H9 (cell line): ENCODE measurements at places on chromosomes 12 and 14. TPM values are rescaled to one million over a fixed set of nuclear protein-coding genes. Genes with fewer than 3 reads are reported as not detected.
A peak's percentile ranks its signal among the peaks of the same experiment; 100 is the strongest.

SMOC1 gene
- total RNA-seq: 0.68 and 0.72 TPM in 2 replicates

DNA sequence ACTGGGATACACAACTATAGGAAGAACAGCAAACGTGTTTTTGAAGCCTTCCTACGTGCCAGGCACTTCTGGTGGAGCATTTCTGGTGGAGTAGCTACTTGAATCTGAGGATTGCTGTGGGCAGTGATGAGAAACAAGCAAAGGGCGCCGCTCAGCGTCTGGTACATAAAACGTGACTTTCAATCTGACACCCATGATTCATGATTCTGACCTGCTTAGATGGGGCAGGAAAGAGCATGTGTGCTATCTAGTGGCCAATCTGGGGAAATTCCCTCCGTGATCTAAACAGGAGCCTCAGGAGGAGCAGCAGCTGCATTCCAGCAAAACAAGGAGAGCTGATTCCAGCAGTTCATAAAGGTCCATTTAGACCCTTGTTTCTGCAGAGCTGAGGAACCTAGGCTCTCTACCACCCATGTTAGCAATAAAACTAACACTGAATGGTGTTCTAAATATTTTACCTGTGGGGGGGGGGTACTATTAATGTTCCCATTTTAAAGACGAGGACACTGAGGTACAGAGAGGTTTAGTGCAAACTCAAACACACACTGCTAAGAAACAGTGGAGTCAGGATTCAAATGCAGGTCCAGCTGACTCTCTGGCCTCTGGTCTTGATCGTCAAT, 37.8 kb downstream of the PAH start:
- peak; percentile 84 for DNase-seq

GRCh38 chr12:2283916-2284315, 231.1 kb downstream of the CACNA1C start:
- no peak for DNase-seq

GRCh38 chr12:40616383-40616915, 75.8 kb upstream of the CNTN1 start:
- DNase-seq: no peak

GRCh38 chr14:84804895-84805294, 725.0 kb upstream of the FLRT2 start:
- no peak for DNase-seq

GLTP gene
- total RNA-seq: 15.5 and 15.7 TPM in 2 replicates

GRCh38 chr12:97006585-97006984, 99.5 kb downstream of the NEDD1 start:
- DNase-seq: no peak

DNA sequence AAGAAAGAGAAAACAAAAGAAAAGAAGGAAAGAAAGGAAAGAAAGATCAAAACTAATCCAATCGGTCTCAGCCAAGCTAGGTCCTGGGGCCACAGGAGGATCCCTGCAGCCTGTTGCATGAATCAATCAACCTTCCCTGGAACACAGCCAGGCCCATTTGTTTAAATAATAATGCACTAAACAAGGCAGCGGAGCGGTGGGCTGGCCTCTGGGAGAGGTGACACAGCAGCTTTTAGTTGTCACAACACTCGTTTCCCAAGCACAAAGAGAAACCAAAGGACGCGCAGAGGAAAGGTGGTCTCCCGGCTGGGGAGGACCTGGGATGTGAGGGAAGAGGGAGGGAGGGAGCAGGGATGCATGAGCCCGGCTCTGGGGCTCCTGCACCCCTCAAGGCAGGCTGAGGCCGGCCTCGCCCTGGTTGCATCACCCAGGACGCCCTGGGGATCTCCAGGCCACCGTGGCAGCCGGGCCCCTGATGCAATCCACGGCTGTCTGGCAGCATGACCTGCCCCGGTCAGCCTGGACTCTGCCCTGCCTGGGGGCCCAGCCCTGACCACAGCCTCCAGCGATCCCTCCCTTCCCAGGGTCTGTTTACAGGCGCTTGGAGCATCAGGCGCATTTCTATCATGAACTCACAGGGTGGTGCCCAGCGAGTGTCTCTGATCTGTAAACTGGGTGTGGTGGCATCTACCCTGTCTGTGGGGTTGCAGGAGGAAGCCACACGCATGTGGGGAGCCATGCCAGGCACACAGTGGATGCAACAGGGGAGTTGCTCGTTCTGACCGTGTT, 32.5 kb downstream of the MMP17 start:
- DNase-seq: peak; percentile 85

EID3 gene
- total RNA-seq: 1.2 and 1.4 TPM in 2 replicates

GRCh38 chr14:91911474-91912032, 35.9 kb downstream of the FBLN5 start:
- DNase-seq: peak; percentile 78

DNA sequence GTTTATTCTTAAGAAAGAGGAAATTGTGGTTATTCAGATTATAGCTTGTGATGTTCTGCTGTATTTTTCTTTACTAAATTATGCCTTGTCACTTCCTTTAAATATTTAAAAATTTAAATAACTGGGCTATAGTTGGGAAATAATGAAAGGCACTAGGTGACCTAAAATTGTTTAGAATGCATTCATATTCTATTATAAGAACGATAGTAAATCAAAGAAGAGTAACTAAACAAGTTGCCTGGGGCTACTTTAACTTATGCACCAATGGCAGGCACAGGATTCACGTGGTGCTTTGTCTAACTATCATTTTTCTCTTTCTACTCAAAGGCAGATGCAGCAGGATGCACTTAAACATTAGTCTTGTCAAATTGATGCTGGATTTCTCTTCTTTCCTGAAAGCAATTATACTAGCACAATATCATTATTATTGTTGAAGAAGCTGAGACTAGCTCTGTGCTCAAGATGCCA, 190.7 kb upstream of the PPFIA2 start:
- DNase-seq: no peak

DNA sequence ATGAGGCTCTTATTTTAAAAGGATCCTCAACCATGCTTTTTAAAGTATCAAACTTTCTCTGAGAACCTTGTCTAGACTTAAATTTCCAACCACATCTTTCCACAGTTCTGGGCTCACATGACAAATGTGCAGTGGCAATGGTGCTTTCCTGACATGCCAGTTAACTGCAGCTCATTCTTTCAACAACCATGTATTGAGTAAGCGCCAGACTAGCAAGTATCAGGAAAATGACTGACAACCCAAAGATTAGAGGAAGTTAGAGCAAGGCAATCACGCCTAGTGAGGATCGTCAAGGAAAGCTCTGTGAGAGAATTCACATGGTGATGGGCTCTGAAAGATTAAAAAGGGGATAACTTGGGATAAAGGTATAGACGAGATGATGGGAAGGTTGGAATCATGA, 35.8 kb downstream of the FLVCR2 start:
- DNase-seq: no peak

- peak; percentile 95 for DNase-seq
These were observed 7.9 kb upstream of the NAA25 start for GRCh38 chr12:112116232-112117060.

DNA sequence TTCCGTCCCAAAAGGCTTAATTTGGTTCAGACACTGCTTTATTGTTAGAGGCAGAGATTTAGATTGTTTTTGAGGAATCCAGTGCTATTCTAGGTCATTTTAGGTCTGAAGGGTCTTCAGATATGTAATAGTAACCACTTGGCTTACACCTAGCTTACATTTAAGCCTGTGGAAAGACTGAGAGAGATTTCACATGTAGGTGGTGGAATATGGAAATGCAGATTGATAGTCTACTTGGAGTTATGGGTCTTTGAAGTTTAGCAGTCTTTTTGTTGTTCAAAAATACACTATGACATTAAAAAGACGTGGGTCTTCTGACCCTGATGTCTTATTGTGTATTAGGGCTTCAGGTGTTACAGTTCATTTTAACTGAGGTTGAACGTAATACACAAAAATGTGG, 51.4 kb upstream of the CCT2 start:
- DNase-seq: no peak

DNA sequence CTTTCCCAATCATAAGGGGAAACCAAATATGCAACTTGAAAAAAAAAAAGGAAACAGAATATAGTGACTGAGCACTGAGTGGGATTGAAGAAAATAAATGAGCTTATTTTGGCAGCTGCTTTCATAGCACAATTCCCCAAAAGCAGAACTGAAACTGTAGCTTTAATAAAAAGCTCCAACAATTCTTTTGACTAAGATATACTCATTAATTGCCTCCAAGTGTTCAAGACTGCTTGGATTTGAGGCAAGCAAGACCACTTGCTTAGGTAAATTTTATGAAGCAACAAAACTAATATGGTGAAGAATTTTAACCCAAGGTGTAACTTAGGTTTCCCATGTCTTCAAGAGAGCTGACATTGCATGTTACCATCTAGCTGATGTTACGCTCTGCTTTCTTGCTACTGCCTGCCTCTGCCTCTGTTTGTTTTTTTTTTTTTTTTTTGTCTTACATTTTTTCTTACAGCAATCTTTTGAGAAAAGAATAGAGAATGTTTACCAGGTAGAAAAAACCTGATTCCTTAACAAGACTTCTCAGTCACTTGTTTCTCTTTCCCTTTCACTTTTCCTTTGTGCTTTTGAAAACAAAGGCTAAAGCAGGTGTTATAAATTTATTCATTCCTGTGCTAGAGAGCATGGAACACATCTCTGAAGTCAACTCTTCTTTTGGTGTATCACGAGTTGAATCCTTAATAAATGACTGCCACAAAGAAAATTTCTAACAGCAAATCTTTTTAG, 134.4 kb downstream of the BCAT1 start:
- DNase-seq: no peak

- DNase-seq: no peak
These were observed 34.8 kb downstream of the CRACR2A start for GRCh38 chr12:3718100-3718499.

DNA sequence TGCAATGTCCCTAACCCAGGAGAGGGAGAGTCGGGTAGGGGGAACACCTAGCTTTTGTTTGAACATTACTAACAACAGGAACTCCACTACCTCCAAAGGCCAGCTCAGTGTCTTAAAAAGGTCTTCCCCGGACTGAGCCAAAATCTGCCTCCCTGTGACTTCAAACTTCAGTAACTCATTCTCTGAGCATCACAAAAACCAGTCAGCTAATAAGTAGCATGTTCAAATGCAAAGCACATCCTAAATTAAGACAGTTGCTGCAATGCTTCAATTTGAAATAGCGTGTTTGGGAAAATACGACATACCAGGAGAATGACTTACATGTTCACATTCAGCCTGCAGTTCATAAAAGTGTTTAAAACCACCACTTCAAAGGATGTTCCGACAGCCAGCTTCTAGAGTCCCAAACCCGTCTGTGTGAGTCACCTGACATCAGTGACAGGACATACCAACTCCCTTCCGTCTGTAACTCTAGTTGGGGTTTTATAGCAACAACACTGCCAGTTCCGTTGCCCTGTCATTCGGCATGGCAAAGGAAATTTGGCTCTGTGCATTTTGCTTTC, 13.0 kb downstream of the ZFP36L1 start:
- DNase-seq: no peak

DNA sequence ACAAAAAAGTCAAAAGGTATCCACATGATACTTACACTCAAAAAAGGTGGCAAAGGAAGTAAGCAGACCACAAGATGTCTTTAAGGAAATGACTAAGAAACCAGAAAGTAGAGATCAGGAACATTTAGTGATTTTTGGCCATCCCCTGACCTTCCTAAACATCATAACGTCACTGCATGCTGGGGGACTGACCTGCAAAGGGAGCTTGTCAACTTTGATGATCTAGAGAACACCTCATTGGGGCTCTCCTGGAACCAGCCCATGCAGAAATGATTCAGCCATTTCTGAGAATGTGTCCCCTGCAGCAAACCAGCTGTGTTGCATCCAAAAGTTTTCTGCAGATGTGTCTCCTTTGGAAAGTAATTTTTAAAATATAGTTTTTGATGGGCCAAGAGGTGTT, 152.2 kb upstream of the RASSF8 start:
- no peak for DNase-seq

DNA sequence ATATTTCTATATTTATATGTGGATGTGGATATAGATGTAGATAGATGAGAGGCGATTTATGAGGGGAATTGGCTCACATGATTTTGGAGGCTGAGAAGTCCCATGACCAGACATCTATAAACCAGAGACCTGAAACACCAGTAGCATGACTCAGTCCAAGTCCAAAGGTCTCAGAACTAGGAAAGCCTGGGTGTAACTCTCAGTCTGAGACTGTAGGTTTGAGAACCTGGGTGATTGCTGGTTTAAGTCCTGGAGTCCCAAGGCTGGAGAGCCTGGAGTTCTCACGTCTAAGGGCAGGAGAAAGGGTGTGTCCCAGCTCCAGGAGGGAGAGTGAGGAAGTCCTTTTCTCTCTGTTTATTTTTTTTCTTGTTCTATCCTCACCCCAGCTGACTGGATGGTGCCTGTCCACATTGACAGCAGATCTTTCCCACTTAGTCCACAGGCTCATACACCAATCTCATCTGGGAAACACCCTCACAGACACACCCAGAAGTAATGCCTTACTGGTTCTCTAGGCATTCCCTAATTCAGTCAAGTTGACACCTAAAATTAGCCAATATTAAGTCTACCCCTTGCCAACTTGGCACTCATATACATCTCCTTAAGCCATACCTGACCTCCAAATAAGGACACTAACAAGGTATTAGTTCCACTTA, 45.4 kb downstream of the EMP1 start:
- DNase-seq: no peak

GRCh38 chr12:108842361-108842760, 15.0 kb downstream of the SSH1 start:
- no peak for DNase-seq

PPFIA2 gene
- total RNA-seq: 0.39 and 1.3 TPM in 2 replicates

DNA sequence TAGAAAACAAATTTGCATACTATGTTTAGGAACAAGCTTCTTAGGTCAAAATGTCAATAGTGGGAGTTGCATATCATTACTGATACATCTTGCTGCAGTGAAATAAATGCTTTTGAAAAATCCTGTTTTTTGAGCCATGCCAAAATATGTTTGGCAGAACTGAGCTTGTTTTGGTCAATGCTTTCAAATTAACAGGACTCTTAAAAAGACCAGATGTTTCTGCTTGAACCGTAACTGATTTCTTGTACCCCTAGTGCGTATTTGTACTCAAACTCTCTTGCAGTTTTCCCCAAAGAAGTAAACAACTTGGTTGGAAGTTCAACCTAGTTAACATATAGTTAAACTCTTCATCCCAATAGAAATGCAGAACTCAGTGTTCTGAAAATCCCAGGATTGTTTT, 3.4 kb downstream of the TRHDE start:
- DNase-seq: no peak

- DNase-seq: no peak
These were observed 18.9 kb downstream of the CCND2 start for GRCh38 chr12:4292341-4293073.

ITGA7 gene
- 114 and 119 TPM in 2 replicates for total RNA-seq

GRCh38 chr12:51160814-51161459, 12.0 kb downstream of the TFCP2 start:
- no peak for DNase-seq

- DNase-seq: no peak
These were observed 24.9 kb upstream of the JDP2 start for GRCh38 chr14:75402867-75403413.

GRCh38 chr12:131764738-131765137, 53.8 kb downstream of the SFSWAP start:
- no peak for DNase-seq

KRT3 gene
- total RNA-seq: not detected in 2 replicates

- no peak for DNase-seq
These were observed 83.5 kb downstream of the SAMD4A start for GRCh38 chr14:54650331-54650958.
